ENCODE measurements at places on chromosomes 11 and 22.

DNA sequence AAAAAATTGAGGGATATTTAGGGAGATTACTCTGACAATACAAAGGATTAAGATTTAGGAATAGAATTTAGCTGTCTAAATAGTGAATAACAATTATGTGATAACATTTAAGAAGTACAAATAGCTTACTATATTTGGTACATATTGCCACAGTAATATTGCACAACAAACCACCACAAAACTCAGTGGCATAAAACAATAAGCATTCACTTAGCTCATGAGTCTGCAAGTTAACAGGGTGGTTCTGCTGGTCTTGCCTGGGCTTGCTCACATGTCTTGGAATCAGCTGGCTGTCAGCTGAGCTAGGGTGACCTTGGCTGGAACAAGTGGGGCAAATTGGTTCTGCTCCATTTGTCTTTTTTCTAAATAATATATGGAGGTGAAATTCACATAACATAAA is 115.1 kb downstream of the DCDC1 start:
- no peak for DNase-seq

DNA sequence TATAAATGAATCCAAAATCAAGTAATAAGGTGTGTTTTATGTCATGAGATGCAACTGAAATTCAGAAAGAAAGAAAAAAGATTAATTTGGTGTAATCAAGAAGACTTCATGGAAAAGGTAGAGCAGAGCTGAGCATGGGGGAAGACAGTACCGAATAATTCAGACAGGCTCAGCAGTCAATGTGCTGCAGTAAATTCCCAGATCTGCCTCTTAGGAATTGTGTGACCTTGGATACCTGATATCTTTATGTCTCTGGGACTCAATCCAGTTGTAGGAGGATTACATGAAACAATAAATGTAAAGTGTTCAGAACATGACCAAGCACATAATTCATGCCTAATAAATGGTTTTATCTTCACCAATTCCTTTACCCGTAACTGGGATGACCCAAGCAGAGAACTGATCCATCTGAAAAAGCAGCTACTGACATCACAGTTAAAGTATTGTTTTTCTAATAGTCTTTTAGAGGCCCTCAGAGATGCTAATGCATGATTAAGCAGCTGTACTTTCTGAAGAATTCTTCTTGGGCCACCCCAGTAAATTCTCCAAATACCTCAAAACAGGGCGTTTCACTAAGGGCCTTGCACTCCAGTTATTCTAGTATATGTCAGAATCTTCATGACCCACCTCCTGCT is 7.8 kb downstream of the MS4A12 start:
- no peak for DNase-seq

DNA sequence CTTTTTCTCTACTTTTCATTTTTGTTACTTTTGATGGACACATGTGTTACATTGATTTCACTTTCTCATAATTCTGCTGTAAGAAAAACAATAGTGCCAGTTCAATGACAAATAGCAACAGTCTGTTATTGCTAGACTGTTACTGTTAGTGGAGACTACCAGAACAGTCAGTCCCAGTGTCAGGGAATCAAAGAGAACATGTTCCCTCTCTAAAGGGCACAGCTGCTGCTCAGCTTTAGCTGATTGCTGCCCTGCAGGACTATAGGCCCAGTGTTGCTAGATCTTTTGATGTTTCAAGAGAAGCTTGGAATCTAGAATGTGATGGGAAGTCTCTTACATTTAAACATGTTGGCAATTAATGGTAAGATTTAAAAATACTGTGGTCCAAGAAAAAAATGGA is 3.4 kb downstream of the BIRC3 start:
- DNase-seq, result no peak

DNA sequence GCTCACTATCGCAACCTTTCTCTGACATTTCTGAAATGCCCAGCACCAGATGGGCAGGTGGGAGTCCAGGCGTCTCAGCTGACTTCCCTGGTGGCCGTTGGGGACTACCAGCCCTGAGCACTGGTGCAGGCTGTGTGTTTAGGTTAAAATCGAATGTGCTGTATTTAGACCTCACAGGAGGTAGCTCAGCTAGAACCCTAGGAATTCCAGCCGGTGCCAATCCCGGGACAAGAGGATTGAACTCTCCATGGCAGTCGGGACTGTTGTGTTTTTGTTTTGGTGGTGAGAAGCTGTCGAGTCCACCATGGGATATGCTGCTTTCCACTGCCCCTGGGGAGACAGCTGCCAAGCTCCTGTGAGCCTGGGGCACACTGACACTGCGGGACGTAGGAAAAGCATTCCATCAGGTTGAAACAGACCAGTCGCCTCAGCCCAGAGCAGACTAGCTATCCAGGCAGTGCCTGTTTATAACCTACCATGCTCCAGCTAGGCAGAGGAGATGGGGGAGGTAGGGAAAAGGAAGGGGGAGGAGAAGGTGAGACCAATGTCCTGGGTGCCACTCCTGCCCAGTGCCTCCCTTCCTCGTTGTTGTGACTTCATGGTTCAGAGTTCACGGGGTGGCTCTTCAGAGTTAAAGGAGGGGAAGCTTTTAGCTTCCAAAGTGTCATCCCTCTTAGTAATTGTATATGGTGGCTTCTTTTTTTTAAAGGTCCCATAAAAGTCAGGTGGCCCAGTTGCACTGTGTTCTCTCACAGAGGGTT is 53.0 kb downstream of the MICAL2 start:
- DNase-seq, result no peak

GRCh38 chr11:105371311-105371710 is 231.7 kb upstream of the CARD18 start:
- DNase-seq, result no peak

GRCh38 chr22:40244586-40244985 is 66.9 kb downstream of the TNRC6B start:
- no peak for DNase-seq

GRCh38 chr11:27861706-27862430 is 161.6 kb upstream of the BDNF start:
- no peak for DNase-seq

DNA sequence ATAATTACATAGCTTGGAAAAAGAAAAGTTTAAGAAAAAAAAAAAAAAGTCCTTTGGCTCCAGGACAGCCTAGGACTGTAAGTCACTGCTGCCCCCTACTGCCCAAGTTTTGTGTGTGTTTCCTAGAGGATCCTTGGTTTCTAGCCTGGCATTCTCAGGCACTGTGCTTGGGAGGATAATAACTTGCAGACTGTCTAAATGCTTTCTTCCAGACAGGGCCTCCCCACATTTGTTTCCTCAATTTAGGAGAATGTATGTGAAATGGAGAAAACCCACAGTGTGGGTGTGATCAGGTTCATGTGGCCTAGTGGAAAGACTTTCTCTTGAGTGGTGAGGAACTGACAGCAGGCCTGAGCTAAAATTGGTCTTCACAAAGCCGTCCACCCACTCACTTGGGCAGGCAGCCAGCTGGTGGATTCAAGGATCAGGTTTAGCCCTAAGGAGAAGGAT is 191.0 kb downstream of the NAV2 start:
- DNase-seq, result peak; percentile 52

- no peak for DNase-seq
These were observed 120.5 kb downstream of the PGR start for GRCh38 chr11:101008961-101009689.

DNA sequence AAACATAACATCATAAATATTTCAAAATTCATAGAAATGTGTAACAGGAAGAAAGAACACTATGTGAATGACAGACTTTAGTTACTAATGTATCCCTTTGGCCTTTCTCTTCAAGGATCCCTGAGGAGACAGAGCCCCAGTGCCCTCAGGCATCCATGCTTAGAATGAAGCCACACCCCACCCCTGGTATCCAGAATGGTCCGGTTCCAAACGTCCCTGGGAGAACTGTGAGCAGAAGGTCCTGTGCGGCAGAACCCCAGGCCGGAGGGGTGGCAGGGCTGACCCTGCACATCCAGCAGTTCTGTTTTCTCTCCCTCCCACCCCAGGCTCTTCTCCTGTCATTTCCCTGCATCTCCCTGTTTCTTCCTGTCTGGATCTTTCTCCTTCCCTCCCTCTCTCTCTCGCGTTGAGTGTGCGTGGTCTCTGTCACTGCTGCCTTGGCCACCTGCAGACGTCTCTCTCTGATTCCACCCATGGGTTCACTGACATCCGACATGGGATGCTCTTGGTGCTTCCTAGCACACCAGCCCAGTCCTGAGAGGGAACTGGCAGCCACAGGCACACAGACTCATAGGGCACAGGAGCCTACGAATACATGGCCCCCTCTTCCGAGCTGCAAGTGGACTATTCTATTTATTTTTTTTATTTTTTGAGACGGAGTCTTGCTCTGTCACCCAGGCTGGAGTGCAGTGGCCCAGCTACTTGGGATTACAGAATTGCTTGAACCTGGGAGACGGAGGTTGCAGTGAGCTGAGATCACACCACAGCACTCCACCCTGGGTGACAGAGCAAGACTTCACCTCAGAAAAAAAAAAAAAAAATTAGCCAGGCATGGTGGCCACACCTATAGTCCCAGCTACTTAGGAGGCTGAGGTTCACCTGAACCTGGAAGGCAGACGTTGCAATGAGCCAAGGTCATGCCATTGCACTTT is 5.7 kb downstream of the RFPL1 start:
- DNase-seq, result no peak

GRCh38 chr11:105673089-105673488 is 63.2 kb downstream of the GRIA4 start:
- DNase-seq, result no peak

DNA sequence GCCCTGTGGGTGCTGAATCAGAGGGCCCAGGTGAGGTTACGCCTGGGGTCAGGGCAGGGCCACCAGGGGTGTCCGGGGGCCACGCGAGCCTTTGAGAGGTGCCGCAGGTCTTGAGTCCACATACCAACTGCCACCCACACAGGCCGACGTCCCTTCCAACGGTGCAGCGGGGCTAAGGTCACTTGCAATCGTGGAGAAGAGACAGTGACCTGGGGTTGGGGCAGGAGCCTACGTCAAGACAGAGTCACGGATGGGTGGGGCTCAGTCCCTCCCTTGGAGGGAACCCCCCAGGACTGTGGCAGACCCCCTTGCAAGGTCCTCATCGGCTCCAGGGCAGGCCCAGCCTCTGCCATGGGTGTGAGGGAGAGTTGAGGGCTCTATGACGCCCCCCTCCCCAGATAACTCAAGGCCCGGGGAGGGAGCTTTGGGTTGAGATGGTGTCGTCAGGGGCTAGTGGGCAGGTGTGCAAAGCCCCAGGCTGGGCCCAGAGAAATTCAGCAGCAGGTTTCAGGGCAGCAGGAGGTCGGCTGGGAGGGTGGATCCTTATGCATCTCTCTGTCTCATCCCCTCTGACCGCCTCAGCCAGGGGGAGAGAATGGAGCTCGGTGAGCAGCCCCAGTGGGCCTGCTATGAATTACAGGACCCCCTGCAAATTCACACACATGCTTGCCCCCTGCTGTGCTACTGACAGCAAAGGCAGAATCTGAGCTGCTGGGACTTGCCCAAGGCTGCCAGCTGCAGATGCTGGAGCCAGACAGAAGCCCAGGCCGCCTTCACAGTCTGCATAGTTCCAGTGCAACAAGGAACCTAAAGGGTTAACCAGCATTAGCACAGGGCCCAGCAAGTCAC is 60.0 kb downstream of the MYEOV start:
- no peak for DNase-seq

GRCh38 chr11:92929246-92929645 is 40.2 kb upstream of the MTNR1B start:
- no peak for DNase-seq

DNA sequence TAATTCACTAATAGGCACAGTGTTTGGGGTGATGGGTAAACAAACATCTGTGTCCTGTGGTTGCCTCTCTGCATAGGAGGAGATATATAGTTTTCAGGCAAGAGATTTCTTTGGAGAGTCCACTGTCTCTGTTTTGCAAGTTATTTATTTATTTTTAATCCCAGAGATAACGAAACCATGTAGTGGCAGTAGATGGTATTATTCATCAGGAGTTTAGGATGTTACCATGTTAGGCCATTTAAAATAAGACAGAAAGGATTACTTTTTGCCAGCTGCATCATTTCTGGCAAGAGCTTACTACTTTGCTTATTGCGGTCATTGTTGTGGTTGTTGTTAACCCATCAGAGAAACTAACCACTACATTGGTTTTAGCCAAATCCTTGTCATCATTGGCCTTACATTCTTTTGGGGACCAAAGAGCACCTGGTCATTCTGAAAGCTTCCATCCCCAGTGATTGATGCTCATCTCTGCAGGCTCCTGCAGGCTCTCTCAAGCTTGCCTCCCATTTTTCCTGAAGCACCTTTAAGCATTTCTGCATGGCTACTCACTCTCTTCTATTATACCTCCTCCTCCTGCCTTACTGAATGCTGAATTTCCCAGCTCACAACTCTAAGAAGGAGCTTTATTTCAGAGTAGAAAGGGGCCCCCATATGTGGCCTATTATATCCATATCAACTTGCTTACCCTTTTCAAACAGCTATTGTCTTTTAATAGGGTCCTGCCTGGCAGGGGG is 84.4 kb downstream of the CSTPP1 start:
- DNase-seq, result no peak

GRCh38 chr22:37254867-37255233 is 10.8 kb upstream of the RAC2 start:
- no peak for DNase-seq

GRCh38 chr11:65110354-65110861 is 1.3 kb upstream of the TM7SF2 start:
- DNase-seq, result peak; percentile 66

DNA sequence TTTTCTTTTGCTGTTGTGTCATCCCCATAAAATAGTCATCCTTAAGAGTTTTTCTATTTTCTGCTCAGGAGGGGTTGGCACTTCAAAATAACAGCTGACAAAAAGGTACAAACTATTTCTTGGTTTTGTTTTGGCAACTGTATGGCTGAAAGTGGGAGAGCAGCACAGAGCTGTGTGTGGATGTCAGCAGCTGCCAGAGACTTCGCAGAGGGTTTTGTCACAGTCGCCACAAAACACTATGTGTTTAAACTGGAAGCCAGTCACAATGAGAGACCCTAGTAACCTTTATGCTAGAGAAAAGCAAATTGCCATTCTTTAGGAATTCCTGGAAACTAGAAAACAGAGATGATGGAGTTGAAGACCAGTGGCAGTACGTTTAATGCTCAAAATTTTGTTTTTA is 189.6 kb upstream of the CCDC90B start:
- no peak for DNase-seq

GRCh38 chr11:112599856-112600533 is 339.3 kb upstream of the PLET1 start:
- no peak for DNase-seq

- DNase-seq, result peak; percentile 54
These were observed at the start of gene CALCB for GRCh38 chr11:15073361-15074205. CALCB (plus strand) TSS chr11:15073593; CDS start chr11:15074719, 1,126 bp downstream.

- no peak for DNase-seq
These were observed 126.2 kb upstream of the SERPIND1 start for GRCh38 chr22:20647586-20648305.

DNA sequence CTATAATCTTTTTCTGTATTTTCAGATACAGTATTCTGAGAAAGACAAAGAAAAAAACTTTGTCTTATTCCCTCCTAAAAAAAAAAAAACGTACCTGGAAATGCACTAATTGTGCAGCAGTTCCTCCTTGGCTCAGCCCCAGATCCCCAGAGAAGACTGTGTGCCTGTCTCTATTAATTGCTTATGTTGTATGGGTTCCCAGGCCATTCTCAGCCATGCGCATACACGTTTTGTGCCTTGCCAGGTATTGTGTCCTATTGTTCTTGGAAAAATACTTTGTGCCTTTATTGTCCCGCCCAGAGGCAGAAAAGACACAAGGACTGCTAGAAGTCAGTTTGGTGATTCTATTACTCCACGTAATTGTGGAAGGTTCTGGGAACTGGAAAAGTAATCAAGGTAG is 91.2 kb downstream of the PIWIL4 start:
- no peak for DNase-seq

- no peak for DNase-seq
These were observed 26.9 kb upstream of the TXNRD2 start for GRCh38 chr22:19968450-19968891.
